Nasal cavity respiratory epithelium epithelial cell of viscerocranial mucosa (primary cell): ENCODE measurements at places on chromosomes 6 and 20. TPM values are rescaled to one million over a fixed set of nuclear protein-coding genes. Genes with fewer than 3 reads are reported as not detected.

Gene APOM
- 0.28 and 0.34 TPM in 2 replicates for total RNA-seq

Gene PCK1
- total RNA-seq: not detected in 2 replicates

Gene PEX3
- 16.4 and 20.8 TPM in 2 replicates for total RNA-seq

Gene FAM83B
- total RNA-seq: 82.4 and 98.1 TPM in 2 replicates

Gene EDN1
- 20.3 and 21.5 TPM in 2 replicates for total RNA-seq

Gene GJA10
- total RNA-seq: not detected in 2 replicates

Gene MCM9
- total RNA-seq: 16.1 and 20.8 TPM in 2 replicates

Gene LAMA5
- total RNA-seq: 50.9 and 289 TPM in 2 replicates

Gene FAM217A
- not detected in 2 replicates for total RNA-seq

Gene SLCO4A1
- 0.57 and 4.8 TPM in 2 replicates for total RNA-seq

Gene SCRT2
- not detected in 2 replicates for total RNA-seq

Gene TSBP1
- total RNA-seq: not detected in 2 replicates

Gene AKIRIN2
- 41.7 and 63.4 TPM in 2 replicates for total RNA-seq

Gene MOXD1
- total RNA-seq: 0.07 and 0.34 TPM in 2 replicates

Gene ZSCAN23
- 1.7 and 7.2 TPM in 2 replicates for total RNA-seq

Gene GSTA3
- total RNA-seq: not detected in 2 replicates

Gene CCN6
- total RNA-seq: not detected in 2 replicates

Gene PHF1
- total RNA-seq: 10.3 and 13.0 TPM in 2 replicates

Gene VSX1
- total RNA-seq: not detected in 2 replicates

Gene HLA-DQA1
- total RNA-seq: not detected in 2 replicates

Gene LCA5
- 3.8 and 4.8 TPM in 2 replicates for total RNA-seq

Gene KIAA0408
- total RNA-seq: not detected in 2 replicates

Gene FABP7
- not detected in 2 replicates for total RNA-seq

Gene MCCD1
- not detected in 2 replicates for total RNA-seq

Gene SLC17A2
- not detected in 2 replicates for total RNA-seq
